ENCODE measurements at places on chromosomes 4 and X. TPM values are rescaled to one million over a fixed set of nuclear protein-coding genes. Genes with fewer than 3 reads are reported as not detected.

BANK1 gene
- 0.23 TPM for total RNA-seq

FGFBP1 gene
- total RNA-seq, result not detected

PF4V1 gene
- not detected for total RNA-seq

CT45A5 gene
- not detected for total RNA-seq

ANKRD50 gene
- 0.15 TPM for total RNA-seq

VGLL1 gene
- total RNA-seq, result not detected

ADAMTS3 gene
- not detected for total RNA-seq

Measured in activated CD8-positive, alpha-beta memory T cell treated with anti-CD3 and anti-CD28 coated beads, Interleukin-2, amount 10 ng/mL, durations not matched to agents 7 days and 5 days (primary cell).